Stimulated activated CD4-positive, alpha-beta T cell treated with anti-CD3 and anti-CD28 coated beads, Interleukin-4, amount 100 ng/mL, for 1 hour (primary cell): ENCODE measurements at places on chromosomes 5 and 9.

DNA sequence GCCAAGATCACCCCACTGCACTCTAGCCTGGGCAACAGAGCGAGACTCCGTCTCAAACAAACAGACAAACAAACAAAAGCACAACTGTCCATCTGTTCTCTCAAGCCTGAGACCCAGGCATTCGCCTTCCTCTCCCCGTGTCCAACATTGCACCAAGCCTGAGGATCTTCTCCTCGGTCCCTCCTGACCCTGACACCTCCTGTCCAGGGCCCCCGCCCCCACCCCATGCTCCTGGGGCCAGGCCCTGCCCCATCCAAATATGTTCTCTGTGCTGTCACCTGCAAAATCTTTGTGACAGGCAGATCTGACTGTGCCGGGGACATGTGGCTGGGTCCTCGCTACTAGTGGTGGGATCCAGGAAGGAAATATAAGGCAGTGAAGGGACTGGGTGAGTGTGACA is 33.4 kb upstream of the UNC5A start:
- no peak for DNase-seq

DNA sequence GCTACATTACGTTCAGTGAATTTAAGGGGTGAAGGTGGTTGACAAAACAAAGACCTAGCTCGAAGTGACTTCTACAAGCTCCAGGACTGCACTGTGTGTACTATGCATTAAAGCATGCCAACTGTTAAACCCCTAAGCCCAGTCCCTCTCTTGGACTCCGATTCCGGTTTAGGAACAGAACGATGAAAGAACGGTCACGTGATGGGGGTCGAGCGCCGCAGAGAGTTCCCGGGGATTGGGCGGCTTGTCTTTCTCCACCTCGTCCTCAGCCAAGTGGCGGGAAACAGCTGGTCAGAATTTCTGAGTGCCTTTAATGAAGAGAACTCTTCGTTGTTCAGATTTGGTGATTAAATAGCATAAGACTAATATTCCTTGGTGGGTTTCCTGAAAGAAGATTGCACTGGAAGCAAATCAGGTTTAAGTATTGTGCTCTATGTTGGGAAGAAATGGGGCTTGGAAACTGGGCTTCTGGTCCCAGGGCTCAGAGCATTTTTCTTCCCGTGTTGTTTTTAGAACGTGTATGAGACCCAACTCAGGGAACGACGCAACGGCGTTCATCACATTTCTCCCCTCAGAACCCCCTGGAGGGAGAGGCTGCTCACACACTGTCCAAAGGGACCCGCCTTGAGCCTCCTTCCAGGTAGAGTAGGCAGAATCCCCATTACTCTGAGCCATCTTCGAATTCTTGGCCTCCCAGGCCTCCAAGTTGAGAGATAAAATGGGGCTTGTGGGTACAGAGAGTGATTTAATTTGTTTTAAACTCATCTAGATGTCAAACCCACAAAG is 25.3 kb downstream of the IRX2 start:
- DNase-seq: no peak

DNA sequence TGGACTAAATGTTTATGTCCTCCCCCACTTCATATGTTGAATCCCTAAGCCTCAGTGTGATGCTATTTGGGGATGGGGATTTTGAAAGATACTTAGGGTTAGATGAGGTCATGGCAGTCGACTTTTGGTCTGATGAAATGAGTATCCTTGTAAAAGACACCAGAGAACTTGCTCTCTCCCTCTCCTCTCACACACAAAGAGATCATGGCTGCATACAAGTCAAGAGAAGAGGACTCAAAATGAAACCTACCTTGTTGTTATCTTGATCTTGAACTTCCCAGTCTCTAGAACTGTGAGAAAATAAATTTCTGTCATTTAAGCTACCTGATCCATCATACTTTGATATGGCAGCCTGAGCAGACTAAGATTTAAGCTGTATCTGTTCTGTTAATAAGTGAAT is 144.0 kb upstream of the HAPLN1 start:
- DNase-seq: no peak

- DNase-seq: no peak
Measured at GRCh38 chr5:14105718-14106410, 37.3 kb upstream of the TRIO start.

DNA sequence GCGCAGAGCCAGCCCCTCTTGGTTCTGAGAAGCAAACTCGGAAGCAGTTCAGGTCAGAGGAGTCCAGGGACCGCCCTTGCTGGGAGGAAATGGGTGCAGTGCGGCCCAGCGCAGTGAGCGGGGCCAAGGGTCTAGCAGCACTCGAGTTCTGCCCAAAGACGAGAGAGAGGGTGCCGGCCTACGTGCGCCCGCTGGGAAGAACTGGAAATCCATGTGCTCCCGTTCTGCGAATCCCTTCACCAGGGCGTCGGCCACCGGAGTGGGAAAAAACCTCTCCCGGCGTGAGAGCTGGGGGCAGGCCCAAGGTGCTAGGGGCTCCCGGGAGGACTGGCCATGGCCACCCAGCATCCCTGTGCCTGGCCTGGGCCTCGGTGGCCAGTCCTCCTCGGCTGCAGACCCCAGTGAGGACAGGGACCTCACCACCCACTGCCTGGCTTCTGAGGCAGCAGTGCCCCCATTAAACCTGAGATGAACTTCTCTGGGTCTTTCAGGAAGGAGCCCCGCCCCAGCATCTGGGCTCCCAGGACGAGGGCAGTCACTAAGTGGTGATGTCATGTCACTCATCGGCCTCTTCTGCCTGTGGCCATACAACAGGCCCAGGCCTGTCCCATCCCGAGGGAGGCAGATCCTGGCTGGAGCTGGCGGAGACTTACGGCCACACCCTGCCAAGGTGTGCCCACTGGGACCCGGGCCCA is 10.6 kb downstream of the TMEM250 start:
- DNase-seq: no peak

DNA sequence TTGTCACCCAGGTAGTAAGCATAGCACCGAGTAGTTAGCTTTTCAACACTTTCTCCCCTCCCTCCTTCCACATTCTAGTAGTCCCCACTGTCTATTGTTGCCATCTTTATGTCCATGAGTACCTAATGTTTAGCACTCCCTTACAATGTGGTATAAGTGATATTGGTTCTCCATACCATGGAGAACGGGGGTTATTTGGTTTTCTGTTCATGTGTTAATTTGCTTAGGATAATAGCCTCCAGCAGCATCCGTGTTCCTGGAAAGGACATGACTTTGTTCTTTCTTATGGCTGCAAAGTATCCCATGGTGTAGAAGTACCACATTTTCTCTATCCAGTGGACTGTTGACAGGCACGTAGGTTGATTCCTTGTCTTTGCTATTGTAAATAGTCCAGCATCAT is 353.9 kb downstream of the ADGRV1 start:
- DNase-seq: no peak

- no peak for DNase-seq
Measured at GRCh38 chr5:160171666-160172065, 52.4 kb upstream of the PWWP2A start.

- DNase-seq: no peak
Measured at GRCh38 chr5:67908126-67908765, 307.3 kb upstream of the PIK3R1 start.

- DNase-seq: no peak
Measured at GRCh38 chr9:136721339-136722092, 9.1 kb downstream of the DIPK1B start.

DNA sequence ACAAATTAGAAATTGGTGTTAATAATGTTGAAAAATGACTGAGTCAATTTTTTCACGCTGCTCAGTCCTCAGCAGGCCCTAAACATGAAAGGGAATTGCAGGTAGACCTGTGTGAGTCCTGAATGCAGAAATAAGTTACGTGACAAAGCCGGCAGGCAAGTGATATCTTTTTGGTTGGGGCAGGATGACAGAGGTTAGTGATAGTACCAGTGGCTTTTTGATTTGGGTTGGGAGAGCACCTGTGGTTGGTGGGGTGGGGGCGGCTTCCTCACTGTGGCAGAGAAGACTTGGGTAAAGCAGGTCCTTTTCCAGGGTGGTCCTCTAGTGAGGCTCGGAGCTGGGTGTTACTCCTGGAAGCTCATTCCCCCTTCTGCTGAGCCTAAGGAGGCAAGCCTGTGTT is 164.7 kb downstream of the TMEM167A start:
- DNase-seq: no peak

DNA sequence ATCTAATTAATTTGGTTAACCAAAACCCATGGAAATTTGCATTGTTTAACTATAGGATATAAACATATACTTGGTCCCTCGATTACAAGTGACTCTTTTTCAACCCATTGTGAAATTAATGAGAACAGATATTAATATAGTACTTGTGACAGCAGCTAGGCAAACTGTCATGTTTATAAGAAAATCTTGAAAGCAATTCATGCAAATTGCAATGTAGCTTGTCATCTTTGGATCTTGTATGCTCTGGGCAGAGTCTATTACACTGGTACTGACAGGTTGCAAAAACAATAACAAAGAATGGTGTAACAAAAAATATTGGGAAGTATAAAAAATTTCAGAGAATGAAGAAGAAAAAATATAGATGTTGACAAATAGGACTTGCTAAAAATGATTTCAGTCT is 941.0 kb downstream of the DNAH5 start:
- DNase-seq: no peak

DNA sequence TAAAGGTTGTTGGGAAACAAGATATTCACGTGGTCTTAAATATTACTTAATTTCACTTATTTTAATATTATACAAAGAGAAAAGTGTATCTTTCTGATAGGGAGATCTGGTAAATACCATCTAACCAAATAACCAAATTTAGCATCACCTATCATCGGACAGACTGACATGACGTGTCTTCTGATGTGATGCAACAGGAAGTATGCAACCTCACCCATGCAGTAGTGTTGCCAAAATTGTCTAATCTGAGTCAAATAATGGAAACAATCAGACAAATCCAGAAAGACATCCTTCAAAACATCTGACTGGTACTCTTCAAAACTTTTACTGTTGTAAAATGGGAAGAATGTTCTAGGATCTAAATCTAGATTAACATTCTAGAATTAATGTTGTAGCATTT is 148.0 kb downstream of the FGF1 start:
- DNase-seq: no peak
